Mesangial cell (primary cell): ENCODE measurements at places on chromosomes 4 and X. TPM values are rescaled to one million over a fixed set of nuclear protein-coding genes. Genes with fewer than 3 reads are reported as not detected.

Gene FGD1
- 17.1 and 19.5 TPM in 2 replicates for total RNA-seq

Gene DUSP21
- not detected in 2 replicates for total RNA-seq

Gene C4orf33
- total RNA-seq: 4.1 and 4.2 TPM in 2 replicates

Gene TEC
- total RNA-seq: 0.33 and 1.5 TPM in 2 replicates

Gene TMEM31
- 0.25 TPM in 1 of 2 replicates, not detected in the other for total RNA-seq

Gene TENM3
- 56.1 and 98.9 TPM in 2 replicates for total RNA-seq

Gene C4orf51
- total RNA-seq: not detected in 2 replicates
